EL (cell line): ENCODE measurements at places on chromosomes 11 and 22.
A peak's percentile ranks its signal among the peaks of the same experiment; 100 is the strongest.

- DNase-seq = no peak
Measured at GRCh38 chr11:79663017-79663416, 222.2 kb upstream of the TENM4 start.

DNA sequence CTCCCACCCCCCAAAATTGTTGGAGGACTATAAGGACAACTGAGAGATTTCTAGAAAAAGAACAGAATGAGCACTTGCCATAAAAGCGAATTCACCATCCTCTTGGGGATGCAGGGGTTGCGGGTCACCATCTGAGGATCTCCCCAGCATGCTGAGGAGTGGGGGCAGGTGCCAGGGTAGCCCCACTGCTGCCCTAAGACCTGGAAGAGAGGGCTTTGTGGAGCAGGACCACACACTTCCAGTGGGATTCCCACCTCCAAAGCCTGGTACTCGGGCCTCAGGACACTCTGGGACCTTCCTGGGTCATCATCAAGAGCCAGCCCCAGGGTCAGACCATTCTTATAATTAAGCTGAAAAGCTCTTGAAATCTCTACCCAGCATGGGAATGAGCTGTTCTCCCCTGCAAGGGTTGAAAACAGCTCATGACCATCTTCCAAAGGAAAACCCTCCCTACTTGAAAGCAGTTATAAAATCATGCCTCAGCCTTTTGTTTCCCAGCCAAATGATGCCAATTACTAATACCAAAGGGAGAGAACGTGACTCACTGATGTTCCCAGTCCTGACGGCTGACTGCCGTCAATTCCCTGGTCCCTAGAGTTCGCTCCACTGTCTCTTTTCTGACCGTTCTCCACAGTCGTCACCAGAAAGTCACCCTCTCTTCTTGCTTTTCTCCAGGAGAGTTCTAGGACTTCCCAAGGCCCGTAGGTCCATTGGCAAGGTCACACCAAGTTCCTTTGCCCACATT, 76.8 kb upstream of the CREB3L1 start:
- peak; percentile 48 for DNase-seq

DNA sequence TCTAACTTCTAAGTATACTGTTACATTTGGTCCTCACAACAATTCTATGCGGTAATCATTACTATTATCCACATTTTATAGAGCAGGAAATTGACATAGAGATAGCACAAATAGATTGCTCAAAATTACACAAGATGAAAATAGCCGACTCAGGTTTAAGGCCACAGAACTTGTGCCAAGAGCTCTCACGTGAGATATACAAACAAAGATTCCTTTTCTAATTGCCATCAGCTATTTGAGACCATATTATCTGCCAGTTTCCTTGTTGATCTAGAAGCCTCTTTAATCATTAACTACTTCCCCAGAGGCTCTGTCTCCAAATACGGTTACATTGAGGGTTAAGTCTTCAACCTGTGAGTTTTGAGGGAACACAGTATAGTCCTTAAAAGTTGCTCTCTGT, 61.0 kb upstream of the GLYATL1B start:
- no peak for DNase-seq

GRCh38 chr22:46614025-46614931, 5.9 kb upstream of the GRAMD4 start:
- no peak for DNase-seq

- no peak for DNase-seq
Measured at GRCh38 chr22:49736538-49736937, 91.1 kb downstream of the BRD1 start.

- DNase-seq = no peak
Measured at GRCh38 chr11:67027943-67028542, 5.1 kb downstream of the SYT12 start.

- DNase-seq = no peak
Measured at GRCh38 chr11:93444617-93445073, 98.5 kb downstream of the SMCO4 start.

DNA sequence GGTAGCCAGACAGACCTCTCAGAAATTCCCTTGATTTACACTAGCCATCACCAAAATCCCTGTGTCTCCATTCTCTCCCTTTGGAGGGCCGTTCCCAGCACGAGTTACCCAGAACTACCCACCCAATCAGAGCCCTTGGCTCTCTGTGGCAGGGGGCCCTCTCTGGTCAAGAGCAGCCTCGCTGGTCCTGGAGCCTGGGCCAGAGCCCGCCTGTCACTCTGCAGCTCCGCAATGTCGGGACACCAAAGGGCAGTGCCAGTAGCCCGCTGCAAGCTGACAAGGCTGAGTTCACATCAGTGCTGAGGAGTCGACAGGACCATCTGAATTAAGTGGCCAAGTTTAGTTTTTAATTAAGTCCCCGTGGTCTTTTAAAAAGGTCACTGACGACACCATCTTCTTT, 241.6 kb downstream of the ST3GAL4 start:
- DNase-seq = no peak

GRCh38 chr11:16382638-16383380, 26.5 kb upstream of the SOX6 start:
- DNase-seq = peak; percentile 76

DNA sequence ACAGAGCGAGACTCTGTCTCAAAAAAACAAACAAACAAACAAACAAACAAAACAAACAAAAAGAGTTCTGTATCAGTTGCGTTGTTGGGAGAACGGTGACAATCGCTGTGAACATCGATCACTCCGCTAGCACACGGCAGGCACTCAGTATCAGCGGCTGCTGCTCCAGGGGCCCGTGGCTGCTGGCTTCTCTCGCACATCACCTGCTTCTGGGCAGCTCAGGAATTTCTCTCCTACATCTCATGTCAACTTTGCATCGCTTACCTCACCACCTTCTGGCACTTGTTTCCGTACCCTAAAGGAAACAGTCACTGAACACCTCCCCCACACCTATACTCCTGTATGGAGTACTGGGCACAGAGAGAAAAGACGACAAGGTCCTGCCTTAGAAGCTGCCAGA, 70.3 kb upstream of the WNT7B start:
- no peak for DNase-seq

GRCh38 chr11:8008212-8008611, 21.1 kb downstream of the EIF3F start:
- no peak for DNase-seq

DNA sequence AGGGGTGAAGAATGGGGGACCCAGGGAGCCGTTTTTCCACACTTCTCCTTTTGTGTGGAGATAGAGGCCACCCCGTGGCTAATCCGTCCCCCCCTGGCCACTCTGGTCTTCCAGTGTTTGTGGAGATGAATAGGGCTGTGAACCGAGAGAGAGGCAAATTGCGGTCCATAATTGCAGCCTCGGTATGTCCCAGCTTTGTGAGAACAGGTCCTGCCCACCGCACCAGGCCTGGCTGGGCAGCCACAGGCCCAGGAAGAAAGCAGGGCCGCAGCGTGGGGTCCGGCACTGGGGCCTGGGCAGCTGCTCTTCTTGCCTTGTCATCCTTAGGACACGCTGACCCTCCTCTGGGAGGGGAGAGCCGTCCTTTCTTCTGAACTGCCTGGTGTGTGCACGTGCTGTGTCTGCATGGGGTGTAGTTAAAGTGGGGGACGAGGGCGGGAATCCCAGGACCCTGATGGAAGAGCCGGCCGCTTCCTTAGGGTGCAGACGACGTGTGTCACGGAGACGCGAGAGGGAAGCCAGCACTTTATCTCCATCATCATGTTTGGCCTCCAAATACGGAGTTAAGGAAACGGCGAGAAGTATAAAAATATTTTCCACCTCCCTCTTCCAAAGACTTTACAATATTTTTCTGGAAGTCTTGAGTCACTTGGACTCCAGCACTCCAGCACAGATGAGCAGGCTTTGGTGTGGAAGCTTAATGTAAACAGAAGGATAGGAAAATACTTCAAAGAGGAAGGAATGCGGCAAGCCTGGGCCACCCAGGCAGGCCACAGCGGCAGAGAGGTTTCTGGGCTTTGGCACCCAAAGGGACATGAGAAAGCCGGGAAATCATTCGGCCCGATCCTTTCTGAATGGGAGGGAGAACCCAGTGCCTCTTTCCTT, 1248.4 kb downstream of the BRD1 start:
- no peak for DNase-seq

- DNase-seq = no peak
Measured at GRCh38 chr22:42596336-42596735, 18.3 kb downstream of the POLDIP3 start.

DNA sequence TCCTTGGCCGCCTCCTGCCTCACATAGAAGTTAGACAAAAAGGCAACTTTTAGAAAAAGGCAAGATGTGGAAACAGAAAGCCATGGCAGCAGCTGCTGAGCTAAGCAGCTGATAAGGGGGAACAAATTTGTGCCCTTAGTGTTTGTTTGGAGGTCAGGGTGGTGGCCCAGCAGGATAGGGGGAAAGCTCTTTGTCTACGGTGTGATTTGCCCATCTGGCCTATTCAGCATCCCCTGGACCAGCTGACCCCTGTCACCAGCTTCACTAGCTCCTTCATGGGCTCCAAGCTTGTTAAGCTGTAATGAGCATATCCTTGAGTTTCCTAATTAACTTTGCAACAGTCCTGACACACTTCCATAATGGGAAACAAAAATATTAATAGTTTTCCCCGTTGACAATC, 5.9 kb upstream of the ME3 start:
- DNase-seq = no peak

GRCh38 chr11:33271059-33271458, 13.9 kb downstream of the HIPK3 start:
- no peak for DNase-seq

DNA sequence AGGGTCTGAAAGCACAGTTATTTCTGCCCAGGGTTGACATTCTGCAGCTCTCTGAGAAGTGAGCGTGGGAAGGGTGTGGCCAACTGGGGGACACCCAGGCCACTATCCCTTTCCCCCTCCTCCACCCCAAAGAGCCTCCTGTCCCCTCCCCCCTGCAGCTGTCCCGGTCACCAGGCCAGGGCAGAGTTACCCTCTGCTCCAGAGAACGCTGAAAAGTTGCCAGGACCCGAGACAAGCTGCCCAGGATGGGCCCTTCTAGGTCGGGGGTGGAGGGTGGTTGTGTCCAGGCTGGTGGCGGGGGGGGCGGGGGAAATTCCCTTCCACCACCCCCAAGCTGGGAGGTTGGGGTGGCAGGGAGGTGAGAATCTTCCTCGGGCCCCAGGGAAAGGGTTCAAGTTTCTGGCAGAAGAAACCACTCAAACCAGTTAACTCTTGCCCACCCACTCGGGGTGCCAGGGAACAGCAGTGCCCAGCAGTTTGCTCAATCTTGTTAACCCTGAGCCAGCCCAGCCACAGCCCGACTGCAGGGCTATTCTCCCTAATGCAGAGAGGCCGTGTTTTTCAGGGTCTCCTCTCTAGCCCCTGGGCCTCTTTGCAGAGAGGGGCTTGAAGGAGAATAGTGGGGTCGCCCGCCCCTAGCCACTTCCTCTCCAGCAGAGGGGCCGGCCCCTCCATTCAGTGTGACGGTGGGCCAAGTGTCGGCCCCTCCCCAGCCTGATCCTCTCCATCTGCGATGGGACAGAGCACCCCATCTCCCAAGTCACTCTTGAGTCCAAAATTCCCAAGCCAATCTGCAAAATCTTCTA, 697 bp downstream of the LGALS1 start:
- peak; percentile 41 for DNase-seq
